ENCODE measurements at places on chromosomes 12 and 14. TPM values are rescaled to one million over a fixed set of nuclear protein-coding genes. Genes with fewer than 3 reads are reported as not detected.

Gene SLC17A8
- total RNA-seq: not detected

DNA sequence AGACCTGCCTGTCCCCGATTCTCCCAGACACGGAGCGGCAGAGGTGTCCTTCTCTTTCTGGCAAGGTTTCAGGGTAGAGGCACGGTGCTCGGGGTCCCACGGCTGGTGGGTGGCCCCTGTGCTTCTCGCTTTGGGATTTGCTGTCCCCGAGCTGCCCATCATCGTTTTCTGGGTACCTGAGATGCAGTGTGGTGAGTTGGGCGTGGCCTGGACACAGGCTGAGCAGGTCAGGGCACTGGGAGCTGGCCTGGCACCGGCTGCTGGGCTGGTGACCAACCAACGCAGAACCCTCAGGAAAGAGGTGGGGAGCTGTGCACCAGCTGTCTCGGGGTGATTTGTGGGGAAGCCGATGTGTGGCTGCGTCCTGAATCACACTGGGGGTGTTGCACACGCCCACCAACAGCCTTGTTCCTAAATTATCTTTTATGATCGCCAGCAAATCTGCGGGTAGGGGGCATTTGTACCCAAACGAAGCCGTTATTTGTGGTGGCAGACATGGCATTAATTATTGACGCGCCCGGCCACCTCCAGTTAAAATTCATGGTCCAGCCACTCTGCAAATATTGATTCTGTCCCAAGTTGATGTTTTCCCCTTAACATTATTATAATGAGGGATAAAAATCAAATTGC lies 61.0 kb downstream of the KIF26A start:
- DNase-seq: no peak

GRCh38 chr12:15011162-15011561 lies 38.3 kb downstream of the PDE6H start:
- no peak for DNase-seq

DNA sequence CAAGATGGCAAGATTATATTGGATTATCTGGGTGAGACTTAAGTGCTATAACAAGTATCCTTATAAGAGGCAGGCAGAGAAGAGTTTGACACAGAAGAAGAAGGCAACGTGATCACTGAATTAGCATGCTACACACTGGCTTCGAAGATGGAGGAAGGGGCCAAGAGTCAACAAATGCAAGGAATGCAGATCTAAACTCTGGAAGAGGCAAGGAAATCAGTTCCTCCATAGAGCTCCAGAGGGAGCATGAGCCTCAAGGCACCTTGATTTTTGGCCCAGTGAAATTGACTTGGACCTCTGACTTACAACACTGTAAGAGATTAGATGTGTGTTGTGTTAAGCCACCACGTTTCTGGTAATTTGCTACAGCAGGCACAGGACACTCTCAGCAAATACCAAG lies 536.4 kb upstream of the SEL1L start:
- no peak for DNase-seq

GRCh38 chr14:61145903-61146481 lies 135.1 kb downstream of the TMEM30B start:
- DNase-seq: no peak
